NCI-H510A (cell line): ENCODE measurements at places on chromosomes 11 and 22.

DNA sequence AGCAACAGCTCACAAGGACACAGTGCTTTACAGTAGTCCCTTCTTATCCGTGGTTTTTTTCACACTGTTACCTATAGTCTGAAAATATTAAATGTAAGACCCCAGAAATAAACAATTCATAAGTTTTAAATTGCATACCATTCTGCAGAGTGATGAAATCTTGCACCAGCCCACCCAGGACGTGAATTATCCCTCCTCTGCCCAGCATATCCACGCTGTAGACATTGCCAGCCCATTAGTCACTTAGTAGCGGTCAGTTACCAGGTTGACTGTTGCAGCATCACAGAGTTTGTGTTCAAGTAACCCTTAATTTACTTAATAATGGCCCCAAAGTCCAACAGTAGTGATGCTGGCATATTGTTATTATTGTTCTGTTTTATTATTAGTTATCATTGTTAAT lies 3.6 kb downstream of the CLTCL1 start:
- DNase-seq, result no peak

- no peak for DNase-seq
These were observed 65.1 kb upstream of the USP47 start for GRCh38 chr11:11776714-11777113.

GRCh38 chr11:60910711-60911380 lies 3.1 kb upstream of the TMEM109 start:
- DNase-seq, result no peak

- no peak for DNase-seq
These were observed 77.7 kb downstream of the USP35 start for GRCh38 chr11:78266451-78266850.

DNA sequence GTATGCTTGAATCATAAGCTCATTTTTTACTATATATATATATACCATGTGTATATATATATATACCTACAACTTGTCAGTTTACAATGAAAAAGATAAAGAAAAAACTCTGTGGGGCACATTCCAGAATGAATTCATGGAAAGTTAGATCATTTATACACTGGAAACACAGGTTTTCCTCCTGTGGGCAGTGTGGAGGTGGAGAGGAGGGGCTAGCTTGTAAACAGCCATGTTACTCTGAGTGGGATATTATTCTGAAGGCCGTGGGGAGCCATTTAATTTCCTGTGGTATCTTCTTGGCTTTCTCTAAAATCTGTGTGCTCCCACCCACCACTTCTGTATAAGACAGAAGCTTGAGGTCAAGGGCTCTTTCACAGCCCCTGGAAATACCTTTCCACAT lies 273.4 kb upstream of the MTNR1B start:
- DNase-seq, result no peak

DNA sequence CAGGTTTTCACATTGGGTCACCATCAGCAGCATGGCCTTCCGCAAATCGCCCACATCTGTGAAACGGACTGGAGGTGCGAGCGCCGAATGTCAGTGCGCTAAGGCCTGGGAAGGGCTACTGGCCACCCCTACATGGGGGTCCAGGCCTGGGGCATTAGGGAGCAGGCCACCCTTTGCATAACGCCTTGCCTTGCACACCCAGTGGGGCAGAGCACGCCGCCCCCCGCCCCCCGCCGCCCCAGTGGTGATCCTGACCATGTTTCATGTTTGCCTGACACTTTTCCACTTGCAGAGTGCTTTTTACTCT lies 2.6 kb downstream of the GRK2 start:
- no peak for DNase-seq

DNA sequence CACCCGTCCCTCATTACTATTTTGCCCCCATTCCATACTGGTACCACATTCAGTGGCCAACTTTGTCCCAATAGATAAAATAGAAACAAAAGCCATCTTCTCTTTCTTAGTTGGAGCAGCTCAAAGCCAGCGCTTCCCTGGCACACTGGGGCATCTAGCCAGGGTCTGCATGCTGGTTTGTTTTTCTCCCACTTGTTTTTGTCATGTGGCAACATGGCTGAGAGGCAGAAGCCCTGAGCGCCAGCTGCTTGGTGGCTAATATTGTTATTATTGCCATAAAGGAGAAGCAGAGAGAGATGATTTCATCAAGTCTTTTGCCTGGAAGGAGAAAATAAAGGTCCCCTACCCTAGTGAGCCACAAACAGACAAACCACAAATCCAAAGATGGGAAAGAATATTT lies 48.4 kb upstream of the CRTAM start:
- DNase-seq, result no peak

GRCh38 chr22:29308791-29309262 lies 2.4 kb downstream of the GAS2L1 start:
- no peak for DNase-seq

- DNase-seq, result no peak
These were observed 26.5 kb downstream of the CTTN start for GRCh38 chr11:70424765-70425344.

GRCh38 chr22:50315289-50316113 lies 8.1 kb upstream of the PLXNB2 start:
- DNase-seq, result no peak

GRCh38 chr11:98549571-98549970 lies 471.2 kb upstream of the CNTN5 start:
- DNase-seq, result no peak

DNA sequence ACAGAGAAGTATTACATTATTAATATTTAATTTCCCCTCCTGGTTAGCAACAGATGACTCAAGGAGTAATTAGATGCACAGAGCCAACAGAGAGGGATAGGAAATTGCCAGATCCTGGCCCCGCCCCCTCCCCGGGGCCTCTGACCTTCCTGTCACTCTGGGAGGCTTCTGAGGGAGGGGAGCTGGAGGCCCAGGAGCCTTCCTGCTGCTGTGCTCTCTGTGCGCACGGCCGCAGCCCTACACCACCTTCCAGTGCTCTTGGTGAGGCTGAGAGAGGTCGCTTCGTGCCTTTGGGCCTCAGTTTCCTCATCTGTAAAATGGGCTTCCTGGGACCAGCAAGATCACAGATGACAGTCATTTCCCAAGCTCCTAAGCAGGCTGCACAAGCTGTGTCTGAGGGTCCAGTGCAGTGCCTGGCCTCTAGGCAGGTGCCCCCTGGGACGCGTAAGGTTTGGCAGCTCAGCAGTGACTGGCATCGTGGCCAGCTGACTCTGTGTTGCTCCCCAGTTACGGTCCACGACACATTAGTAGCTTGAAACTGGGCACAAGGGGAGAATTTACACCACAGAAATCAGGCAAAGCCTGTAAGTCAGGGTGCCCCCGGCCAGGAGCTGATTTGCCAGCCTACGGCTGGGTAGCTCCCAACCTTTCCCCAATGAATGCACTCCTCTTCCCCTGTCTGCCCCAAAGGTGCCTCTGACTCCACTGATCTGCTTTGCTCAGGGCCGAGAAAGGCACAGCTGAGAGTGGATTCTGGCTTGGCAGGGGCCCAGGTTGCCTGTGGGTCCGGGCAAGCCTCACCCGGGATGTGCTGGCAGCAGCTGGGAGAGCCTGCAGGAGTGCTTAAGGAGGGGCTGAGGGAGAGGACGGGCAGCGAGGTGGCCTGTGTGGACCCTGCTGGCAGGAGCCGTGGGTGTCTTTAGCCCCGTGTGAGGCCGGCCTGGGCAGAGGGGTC lies 2.3 kb downstream of the ADORA2A start:
- no peak for DNase-seq

DNA sequence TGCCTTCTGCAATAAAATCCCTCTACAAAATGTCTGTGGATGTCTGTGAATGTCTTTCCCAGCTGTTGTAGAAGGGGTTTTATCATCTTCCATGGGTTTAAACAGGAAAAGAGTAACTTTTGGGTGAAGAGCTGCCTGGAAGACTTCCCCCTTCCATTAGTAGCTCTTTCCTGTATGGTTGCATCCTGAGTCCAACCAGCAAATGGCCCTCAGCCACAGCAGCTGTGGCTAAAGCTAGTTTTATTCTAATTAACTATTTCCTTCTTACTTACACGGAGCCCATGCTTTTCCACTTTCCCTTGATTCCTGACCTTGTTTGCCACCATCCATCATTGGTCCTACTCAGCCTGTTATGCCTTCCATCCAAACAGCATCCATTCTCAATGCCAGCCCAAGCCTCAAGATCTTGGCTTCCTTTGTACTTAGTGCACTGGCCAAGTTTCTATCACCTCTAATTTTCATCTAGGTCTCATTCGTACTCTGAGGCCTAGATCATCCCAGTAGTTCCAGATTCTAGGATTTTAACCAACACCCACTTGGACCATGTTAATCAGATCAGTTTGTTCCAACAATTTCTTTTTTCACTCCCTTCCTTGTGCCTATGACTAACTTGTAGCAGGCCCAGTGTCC lies 41.5 kb upstream of the CADM1 start:
- no peak for DNase-seq

GRCh38 chr22:30234786-30235470 lies 11.6 kb downstream of the LIF start:
- no peak for DNase-seq

DNA sequence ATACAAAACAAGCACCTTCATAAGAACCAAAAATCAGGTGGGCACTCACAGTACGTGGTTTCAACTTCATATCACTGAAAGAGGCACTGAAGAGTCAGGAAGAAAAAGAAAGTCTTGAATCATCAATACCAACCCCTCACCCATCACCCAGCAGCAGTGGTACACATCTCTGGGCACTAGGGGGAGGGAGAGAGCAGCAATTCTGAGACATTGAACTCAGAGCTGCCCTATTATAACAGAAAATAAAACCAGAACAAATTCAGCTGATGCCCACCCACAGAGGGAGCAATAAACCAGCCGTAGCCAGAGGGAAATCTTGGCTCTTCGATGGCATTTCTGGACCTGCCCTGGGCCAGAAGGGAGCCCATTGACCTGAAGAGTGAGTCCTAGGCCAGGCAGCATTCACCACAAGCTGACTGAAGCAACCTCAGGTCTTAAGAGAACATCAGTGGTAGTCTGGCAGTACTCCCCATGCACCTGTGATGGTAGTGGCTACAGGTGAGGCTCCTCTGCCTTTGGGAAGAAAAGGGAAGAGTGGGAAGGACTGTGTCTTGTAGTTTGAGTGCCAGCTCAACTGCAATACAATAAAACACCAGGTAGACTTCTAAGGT lies 42.2 kb upstream of the FAM181B start:
- no peak for DNase-seq

- DNase-seq, result peak; percentile 84
These were observed at the start of gene OVOL1 for GRCh38 chr11:65786786-65787636. OVOL1 (plus strand) TSS chr11:65787063; CDS start chr11:65787374, 311 bp downstream.

DNA sequence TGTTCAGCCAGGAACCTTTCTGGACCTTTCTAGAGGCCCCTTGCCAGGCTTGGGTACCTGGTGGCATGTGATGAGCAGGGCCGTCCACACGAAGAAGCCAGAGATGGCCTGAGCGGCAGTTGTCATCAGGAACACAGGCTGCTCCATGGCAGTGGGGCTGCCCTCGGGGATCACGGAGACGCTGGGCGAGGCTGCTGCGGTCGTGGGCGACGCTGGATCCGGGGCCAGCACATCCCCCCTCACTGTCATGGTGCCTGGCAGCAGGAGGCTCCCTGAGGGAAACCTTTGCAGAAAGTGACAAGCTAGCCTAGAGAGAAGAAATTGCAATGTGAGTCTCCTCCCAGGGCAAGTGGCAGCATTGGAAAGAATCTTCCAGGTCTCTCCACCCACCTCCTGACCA lies 25.1 kb downstream of the TMEM184B start:
- no peak for DNase-seq

DNA sequence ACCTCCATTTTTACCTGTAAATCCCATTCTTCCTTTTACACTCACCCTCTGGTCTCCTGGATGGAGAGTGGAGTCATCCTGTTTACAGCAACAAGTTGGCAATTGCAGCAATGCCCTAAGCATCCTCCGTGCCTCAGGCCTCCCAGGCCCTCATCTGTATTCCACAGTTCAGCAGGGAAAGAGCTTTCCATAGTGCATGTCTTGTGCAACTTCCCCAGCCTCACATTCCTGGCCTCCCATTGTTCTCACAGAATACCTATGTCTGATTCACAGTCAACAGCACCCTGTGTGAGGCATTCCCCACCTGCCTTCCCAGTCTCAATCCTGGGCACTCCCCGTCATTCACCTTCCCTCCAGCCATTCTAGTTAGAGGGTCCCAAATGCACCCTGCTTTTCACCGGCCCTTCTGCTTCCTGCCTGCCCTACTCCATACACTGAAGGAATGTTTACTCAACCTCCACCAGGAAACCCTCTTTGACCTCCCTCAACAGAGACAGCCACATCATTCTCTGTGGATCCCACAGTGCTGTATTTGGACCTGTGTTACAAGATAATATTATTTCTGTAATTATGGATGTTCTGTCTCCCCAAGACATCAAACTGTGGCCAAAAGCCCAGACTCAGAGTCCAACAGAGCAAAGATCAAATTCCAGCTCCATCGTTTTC lies 405.7 kb downstream of the BUD13 start:
- no peak for DNase-seq

- DNase-seq, result no peak
These were observed 1.2 kb downstream of the FAM89B start for GRCh38 chr11:65573391-65574079.

GRCh38 chr11:28231475-28231874 lies 123.3 kb downstream of the METTL15 start:
- DNase-seq, result no peak

GRCh38 chr22:32842486-32842885 lies 41.0 kb downstream of the TIMP3 start:
- no peak for DNase-seq

GRCh38 chr22:35424761-35425160 lies 24.8 kb downstream of the MCM5 start:
- DNase-seq, result no peak

DNA sequence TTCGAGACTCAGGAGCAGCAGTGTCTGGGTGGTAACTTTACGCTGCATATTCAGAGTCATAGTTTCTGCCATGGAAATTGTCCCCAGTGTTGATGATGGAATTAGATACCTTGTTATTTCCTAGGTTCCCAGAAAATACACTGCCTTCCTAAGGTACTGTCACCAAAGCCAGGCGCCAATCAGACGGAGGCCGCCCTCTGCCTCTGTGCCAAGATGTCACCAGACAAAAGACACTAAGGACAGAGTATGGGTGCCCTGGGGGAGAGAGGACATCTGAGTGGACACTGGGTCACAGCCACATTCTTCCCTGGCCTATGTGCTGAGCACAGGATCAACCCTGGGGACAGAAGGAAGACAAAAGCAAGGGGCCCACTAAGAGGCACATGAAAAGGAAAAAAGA lies 11.2 kb downstream of the PLA2G6 start:
- no peak for DNase-seq

DNA sequence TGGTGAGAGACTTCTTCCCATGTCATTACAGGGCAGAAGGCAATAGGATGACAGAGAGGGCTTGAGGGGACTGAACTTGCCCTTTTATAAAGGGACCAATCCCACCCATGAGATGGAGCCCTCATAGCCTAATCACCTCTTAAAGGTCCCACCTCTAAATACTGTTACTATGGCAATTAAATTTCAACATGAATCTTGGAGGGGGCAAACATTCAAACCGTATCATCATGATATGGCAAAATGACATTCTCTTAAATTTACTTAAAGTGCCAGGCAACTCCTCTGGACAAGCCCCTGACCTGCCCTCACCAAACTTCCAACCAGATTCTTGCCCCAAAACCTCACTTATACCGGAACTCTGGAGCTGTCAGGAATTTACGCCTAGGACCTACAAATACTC lies 100.8 kb upstream of the OR5AK2 start:
- no peak for DNase-seq
